GM12878 (cell line): ENCODE measurements at places on chromosomes 2 and 18.

- no peak for DNase-seq
These were observed 86.0 kb downstream of the RBMS1 start for GRCh38 chr2:160407393-160408172.

GRCh38 chr18:68991286-68991685 is 193.4 kb downstream of the CCDC102B start:
- DNase-seq: no peak

GRCh38 chr2:143397884-143398614 is 268.8 kb downstream of the ARHGAP15 start:
- DNase-seq: peak; percentile 4

- DNase-seq: peak; percentile 40
These were observed 36.4 kb downstream of the WDSUB1 start for GRCh38 chr2:159249990-159250715.

DNA sequence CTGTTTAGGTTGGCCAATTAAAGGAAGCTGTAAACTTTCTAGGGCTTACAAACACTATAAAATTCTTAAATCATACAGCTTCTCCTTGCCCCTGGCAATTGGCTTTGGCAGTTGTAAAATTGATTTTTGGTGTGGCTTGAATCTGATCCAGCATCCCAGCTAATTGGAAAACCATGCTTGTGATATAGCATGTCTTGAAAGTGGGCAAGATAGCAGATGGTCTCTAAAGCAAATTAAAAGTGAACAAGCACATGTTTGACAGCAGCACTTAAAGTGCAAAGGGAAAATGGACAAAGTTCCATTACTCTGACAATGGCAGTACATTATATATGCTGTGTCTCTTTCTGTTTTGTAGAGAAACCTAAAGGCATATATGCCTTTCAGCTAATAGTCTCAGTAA is 302.9 kb upstream of the NXPH2 start:
- DNase-seq: no peak

DNA sequence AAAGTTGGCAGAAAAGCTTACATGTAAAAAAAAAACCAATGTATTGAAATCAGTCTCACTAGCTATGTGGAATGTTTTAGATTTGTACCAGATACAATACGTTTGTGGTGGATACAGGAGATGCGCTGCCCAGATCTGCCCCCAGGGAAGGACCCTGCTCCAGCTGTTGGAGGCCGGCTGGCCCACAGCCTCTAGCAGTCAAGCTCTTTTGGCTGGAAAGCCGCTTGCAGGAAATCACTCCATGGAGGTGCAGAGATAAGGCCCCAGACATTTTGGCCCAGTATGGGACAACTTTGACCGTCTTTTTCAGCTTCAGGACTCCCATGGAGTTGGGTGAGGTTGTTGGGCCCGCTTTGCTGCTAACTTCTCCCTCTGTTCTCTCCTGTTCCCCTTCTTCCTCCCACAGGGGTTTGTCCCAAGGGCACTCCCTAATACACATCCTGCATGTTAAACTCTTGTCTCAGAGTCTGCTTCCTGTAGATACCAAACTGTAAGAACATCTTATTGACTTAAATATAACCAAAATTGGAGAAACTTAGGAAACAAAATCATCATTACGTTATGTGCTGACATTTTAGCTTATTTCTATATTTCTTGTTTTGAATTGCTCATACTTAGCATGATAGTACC is 1.7 kb upstream of the QPCT start:
- DNase-seq: no peak

DNA sequence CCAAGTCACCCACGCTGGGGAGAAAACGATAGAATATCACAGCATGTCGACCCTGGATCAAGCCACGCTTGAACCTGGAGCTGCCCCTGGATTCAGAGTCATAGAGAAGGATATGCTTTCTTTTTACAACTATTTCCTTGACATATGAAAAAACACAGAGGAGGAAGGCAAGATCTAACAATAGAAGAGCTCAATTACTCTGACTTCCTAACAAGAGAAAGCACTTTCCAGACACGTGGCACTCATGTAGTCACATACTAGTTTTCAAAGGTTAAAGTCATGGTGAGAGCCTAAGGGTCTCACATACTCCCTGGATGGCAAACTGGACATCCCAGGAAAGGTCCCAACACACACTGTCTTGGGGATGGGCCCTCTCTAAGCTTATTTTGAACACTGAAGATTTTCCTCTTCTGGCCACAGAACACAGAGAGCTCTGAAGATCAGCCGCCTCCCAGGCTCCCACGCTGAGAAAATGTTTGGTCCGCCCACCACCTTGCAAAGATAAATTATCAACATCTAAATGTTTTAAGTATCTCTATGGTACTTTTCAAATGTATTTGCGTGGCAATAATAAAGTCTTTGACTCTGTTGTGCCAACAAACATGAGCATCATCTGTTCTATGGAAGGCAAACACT is 4.9 kb downstream of the PXDN start:
- DNase-seq: no peak

- DNase-seq: peak; percentile 54
These were observed 97.0 kb downstream of the XRCC5 start for GRCh38 chr2:216206041-216206703.

GRCh38 chr18:69898241-69898861 is 49.3 kb downstream of the CD226 start:
- no peak for DNase-seq

DNA sequence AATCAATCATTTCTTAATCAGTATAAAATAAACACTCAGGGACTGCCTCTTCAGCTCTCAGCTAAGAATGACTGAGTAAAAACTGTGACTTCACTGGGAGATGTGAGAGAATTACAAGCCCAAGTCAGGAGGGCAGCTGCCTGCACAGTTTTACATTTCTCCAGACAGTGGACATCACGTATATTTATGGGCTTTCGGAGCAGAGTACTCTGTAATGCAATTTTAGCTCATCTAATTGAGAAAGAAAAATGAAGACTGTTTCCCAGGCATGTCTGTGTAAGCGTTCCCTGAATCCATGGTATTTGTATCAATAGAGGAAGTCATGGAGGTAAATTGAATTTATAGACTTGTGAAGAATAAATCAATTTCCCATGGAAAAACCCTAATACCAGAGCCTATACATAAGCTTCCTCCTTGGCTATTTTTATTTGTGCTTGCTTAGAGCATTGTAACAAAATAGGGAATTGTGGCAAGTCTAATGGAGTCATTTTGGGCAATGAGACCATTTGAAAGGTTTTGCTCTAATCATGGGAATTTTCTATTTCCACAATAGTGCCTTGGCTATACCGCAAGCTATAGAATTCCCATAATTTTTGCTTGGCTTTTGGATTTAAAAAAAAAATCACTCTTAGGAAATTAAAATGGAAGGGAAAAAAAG is 87.2 kb downstream of the SLC5A7 start:
- no peak for DNase-seq

GRCh38 chr18:1252534-1252933 is 347.9 kb downstream of the ADCYAP1 start:
- DNase-seq: no peak

GRCh38 chr2:179626261-179626660 is 235.2 kb downstream of the ZNF385B start:
- no peak for DNase-seq

- no peak for DNase-seq
These were observed 42.7 kb downstream of the SFXN5 start for GRCh38 chr2:73028841-73029240.

DNA sequence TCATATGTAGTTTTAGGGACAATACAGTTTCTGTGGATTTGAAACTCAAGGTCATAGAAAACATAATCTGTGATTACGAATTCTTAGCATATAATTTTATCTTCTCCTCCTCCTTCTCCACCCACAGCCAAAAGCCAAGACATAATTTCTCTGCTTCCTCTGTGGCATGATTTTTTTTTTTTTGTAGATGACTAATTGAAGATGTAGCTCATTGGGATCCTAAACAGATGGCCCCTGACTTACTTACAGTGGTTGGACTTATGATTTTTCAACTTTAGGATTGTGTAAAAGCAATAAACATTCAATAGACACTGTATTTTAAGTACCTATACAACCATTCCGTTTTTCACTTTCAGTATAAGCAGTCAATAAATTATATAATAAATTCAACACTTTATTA is 42.3 kb downstream of the FSIP2 start:
- DNase-seq: no peak

DNA sequence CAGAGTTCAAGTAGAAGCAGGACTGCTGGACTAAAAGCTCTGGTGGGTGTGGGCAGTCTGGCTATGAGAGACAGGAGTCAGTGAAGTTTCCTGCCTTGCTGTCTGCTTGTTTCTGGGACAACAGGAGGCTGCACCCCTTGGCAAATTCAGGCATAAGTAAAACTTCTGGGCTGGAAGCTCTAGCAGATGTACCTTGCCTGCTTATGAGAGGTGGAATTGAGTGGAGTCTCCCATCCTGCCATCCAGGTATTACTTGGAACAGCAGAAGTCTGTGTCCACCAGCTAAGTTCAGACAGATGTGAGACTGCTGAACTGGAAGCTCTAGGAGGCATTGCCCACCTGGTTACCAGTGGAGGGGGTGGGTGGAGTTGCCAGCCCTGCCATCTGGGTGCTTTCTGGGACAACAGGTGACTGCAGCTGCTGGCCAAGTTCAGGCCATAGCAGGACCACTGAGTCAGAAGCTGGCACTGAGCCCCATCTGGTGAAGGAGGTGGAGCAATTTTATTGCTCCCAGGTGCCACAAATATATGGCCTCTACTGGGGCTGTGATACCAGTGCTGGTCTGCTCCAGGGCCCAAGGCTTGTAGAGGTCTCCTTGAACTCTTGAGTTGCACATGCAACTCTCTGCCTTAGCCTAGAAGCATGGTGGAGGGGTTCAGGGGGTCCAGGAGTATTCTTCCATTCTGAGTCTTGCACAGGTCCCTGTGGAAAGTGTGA is 199.4 kb upstream of the FN1 start:
- DNase-seq: no peak

GRCh38 chr18:13227910-13228309 is 9.3 kb downstream of the LDLRAD4 start:
- no peak for DNase-seq

GRCh38 chr2:21006423-21007128 is 37.3 kb downstream of the APOB start:
- DNase-seq: no peak

DNA sequence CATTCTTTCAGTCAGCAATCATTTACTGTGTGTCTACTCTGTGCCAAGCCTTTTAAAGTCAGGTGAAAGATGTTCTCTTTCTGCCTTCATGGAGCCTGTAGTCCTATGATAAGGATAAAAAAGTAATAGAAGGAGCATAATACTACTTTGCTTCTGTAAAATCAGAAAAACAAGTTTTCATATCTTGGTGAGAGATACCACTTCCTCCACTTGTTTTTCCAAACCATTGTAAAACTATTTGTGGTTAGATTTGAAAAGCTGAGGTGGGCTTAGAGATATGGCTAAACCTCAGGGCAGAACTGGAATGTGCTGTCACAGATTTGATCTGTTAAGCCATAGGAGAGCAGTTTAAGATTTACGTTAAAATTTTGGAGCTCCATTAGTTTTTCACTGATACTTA is 104.7 kb upstream of the FAM117B start:
- no peak for DNase-seq

- peak; percentile 77 for DNase-seq
These were observed 26.9 kb downstream of the SGPP2 start for GRCh38 chr2:222451224-222451674.

DNA sequence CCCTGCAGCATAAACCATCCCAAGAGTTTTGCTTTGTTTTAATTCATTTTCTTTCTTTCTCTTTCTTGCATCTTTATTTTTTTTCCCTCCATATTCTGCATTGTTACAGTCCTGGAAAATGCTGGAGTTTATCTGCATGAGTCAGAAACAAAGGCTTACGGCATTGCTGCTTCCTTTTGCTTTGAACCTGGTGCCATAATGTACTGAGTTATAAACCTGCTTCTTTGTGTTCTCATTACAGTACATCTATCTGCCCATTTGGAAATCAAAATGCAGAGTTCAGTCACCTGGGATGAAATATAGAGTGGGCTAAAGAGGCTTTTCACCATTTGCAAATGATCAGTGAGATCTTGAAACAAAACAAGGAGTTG is 1009.2 kb upstream of the FANCL start:
- no peak for DNase-seq

- DNase-seq: no peak
These were observed 639.9 kb downstream of the ERBB4 start for GRCh38 chr2:211898702-211899101.

GRCh38 chr2:69138793-69139459 is 125.9 kb downstream of the ANTXR1 start:
- DNase-seq: no peak

DNA sequence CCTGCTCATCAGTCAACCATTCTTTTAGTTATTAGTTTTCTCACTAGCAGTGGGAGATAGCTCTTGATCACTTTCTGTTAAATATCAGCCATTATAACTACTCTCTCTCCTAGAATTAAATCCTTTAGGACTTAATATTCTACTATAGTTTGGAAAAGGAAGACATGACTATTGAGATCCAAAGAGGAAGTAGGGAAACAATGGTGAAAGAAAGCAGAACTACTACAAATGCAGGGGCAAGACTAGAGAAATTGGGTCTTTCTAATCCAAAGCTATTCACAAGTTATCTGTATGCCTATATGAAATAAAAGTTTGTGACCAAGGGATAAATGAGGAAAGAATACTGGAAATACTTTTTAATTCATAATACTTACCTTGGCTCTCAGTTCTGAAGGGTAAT is 65.1 kb downstream of the SRBD1 start:
- DNase-seq: no peak

DNA sequence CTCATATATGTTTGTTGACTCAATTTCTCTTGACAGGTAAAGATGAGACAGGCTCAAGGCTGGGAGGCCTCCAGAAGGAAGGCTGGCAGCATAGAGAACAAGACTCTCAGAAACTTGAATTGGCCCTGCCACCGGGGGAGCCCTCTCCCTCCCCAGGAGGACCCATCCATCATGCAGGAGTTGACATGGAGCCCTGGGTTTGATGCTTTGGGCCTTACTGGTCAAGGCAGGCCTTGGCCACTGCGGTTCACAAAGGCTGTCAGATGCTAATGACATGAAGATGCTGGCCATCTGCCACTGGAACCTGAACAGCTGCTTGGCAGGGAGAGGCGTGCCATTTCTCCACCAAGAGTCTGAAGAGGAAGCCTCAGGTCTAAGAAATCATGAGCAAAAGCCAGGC is 193.6 kb downstream of the MTCL1 start:
- DNase-seq: no peak

DNA sequence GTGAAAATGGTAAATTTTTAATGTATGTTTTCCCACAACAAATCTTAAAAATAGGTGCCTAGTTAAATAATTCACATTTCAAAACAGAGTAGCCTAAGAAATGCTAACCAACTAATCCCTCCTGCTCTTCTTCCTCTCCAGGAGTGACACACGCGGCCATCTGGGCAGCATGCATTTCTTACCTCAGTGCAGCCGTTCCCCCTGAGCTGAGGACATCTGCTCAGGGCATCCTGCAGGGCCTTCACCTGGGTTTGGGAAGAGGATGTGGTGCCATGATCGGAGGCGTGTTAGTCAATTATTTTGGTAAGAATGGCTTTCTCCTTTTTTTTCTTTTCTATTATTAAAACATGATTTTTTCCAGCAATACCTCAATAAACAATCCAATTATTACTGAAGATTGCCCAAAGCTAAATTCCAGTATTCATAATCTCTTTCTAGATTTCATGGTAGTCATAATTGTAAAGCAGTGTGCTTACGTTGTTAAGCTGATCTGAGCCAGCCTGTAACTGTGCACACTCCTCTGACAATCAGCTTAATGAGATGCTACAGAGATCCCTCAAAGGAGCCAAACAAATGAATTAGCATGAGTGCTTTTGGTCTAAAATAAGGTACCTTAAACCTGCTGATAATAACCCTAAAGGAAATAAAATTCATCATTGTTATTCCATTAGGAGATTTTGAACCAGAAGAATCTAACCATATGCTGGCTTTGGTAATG is 45.8 kb downstream of the NEMP2 start:
- no peak for DNase-seq
